GM20000 (cell line): ENCODE measurements at places on chromosomes 1 and 21.

GRCh38 chr1:210310562-210311153 is 18.0 kb upstream of the HHAT start:
- DNase-seq = no peak

GRCh38 chr1:26323382-26323781 is 5.6 kb downstream of the CD52 start:
- no peak for DNase-seq

- no peak for DNase-seq
Observed at GRCh38 chr1:201460814-201461644, 8.0 kb downstream of the PHLDA3 start.

DNA sequence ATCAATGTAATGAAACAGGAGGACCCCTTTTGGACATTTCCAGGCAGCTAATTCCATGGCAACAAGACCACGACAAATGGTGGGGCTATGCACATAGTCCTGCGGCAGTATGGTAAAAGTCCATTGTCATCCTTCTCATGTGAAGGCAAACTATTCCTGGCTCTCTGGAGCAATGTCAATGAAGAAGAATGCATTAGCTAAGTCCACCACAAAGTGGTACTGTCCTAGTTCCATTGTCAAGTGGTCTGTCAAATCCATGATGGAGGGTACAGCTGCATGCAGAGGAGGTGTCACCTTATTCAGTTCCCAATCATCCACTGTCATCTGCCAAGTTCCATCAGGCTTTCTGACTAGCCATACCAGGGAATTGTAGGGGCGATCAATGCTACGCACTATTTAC is 110.1 kb downstream of the GDAP2 start:
- DNase-seq = no peak

DNA sequence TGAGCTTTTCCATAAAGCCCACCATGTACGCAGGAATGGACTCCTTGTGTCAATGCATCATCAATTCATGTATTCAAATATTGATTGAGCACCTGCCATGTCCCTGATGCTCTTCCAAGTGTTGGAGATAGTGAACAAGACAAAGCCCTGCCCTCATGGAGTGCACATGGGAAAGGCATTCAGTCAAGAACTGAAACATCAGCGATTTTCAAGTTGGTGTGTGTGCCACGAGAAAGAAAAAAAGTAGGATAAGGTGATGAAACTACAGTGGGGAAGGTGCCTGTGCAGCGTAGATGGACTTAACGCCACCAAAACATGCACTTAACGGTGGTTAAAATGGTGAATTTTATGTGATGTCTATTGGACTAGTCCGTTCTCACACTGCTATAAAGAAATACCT is 432.7 kb upstream of the VAMP3 start:
- DNase-seq = no peak

DNA sequence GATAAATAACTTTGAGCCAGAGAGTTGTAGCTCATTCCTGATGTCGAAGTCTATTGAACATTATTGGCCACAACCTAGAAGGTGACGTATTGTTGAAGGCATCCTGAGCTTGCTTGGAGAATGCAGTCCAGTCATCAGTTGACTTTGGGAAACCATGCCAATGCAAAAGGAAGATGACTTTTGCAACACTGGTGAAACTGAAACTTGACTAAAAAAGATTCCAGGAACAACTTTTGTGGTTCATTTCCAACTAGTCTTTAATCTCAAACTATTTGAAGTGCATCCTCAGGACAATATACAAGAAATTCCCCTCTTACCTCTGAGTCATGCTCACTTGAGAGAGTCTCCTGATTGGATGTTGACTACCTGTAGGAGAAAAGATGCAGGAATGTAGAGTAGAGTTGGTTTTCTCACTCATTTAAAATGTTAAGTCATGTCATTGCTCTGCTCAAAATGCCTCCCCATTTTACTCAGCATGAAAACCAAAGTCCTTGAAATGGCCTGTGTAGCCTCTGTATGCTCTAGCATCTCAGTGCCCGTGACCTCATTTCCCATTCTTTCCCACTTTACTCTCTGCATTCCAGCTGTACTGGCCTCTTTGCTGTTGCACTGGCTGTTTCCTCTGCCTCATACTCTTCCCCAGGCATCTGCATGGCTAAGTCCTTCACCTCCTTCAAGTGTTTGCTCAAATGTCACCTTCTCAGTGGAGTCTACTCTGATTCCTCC is 24.4 kb upstream of the LEPR start:
- no peak for DNase-seq

- DNase-seq = no peak
Observed at GRCh38 chr21:43190544-43190943, 21.7 kb downstream of the CRYAA start.

DNA sequence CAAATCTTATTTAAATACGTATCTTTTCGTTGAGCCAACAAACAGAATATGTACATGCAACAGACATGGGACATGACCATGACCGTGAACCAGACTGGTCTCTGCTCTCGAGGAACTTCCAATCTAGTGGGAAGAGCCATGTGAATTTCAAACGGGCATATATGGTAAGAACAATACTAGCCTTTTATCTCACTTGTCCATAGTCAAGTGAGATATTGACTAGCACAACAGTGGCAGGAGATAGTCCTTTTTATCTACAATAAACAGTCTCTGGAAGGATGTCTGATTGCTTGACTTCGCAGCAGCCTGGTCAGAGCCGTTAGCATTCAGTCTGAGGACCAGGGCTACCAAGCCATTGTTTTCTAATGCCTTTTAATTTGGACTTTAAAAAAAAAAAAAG is 12.6 kb upstream of the PLA2G2C start:
- DNase-seq = no peak

DNA sequence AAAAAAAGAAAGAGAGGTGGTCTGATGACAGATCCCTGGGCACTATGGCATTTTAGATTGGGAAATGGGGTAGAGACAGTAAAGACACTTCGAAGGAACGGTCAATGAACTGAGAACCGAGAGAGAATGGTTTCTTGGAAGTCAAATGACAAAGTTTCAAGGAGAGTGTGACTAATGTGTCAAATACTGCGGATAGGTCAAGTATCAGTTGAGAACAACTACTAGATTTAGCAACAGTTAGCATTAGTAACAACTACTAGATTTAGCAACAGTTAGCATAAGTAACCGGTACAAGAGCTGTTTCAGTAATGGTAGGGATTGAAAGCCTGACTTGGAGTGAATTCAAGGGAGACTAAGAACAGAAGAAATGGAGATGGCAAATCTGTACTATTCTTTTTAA is 35.0 kb downstream of the UROD start:
- DNase-seq = no peak

DNA sequence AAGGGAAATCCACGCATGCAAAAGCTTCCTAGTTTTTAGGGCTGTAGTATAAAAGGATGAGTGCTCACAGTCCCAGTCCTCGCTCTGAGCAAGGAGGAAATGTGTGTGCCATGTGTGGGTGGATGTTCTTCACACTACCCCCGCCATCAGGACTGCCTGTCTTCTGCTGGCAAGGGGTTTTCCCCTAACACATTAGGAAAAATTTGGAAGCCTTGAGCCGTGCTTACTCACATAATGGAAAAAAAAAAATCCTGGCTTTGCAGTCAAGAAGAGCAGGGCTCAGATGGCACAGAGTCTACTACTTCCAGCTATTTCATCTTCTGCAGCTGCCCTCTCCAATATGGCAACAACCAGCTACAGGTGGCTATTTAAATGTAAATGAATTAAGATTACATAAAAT is 363.1 kb downstream of the PLPP3 start:
- DNase-seq = no peak

DNA sequence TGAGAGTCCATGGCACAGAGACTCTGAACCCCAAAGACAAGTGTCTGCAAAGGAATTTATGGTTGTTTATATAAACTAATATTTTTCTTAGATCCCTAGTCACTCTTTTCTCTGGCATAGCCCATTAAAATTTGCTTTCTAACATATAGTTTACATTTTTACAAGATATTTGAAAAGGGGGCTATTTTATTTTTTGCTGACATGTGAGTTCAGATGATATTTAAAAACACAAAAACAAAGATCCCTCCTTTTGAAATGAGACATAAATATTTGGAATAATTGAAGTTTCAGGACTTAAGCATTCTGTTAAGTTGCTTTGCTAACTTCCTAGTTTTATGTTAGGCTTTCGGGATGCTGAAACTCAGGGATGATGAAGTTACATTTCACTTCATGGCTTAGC is 86.1 kb downstream of the CDC14A start:
- DNase-seq = no peak

GRCh38 chr1:33460947-33461629 is 11.4 kb upstream of the ZSCAN20 start:
- DNase-seq = peak; percentile 68

DNA sequence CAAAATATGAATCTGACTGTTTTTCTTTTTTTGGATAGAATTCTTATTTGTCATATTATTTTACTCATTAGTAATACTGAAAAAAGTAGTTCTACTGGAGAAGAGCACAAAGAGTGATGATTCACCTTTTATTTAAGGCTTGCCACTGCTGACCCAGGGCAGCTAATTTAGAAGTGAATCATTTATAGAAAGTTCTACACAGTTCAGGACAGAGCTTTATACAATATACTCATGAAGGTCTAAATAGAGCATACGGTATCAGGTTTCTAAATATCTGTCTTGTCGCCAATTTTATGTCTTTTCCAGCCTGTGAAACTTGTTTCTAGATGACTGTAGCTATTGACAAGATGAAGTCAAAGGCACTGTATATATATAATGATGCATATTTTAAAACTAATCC is 25.0 kb downstream of the GIPC2 start:
- no peak for DNase-seq

DNA sequence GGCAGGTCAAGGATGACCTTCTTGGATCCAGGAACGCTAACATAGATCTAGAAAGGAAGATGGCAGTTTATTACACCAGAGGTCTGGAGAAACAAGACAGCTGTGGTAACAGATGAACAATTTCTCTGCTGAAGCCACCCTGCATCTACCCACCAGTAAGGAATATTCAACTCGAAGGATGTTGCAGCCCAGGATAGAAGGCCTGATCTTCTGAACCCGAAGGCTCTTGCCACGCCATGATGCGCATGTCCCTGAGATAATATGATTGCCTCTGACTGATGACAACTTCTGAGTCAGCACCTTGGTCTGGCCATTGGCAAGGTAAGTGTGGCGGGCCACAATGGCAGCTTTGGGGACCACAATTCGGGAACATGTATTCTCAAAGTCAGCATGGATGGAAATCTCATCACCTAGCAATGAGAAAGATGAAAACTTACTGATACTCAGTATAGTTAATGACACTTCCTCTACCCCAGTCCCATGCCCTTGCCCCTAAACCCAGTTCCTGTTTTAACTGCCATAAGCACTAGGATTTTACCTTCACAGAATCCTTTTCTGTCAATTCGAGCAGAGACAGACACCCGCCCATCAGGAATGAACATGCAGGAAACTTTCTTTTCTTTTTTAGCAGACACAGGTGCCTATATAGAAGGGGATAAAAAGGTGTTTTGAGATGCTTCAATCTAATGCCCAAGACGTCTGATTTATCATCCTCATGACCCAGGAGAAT is 1.8 kb downstream of the TXNIP start:
- no peak for DNase-seq

- DNase-seq = no peak
Observed at GRCh38 chr1:220887202-220887519, 7.9 kb downstream of the HLX start.

GRCh38 chr1:65704318-65704717 is 88.4 kb upstream of the PDE4B start:
- no peak for DNase-seq

- no peak for DNase-seq
Observed at GRCh38 chr1:240658312-240658960, 46.5 kb upstream of the GREM2 start.

GRCh38 chr1:167474191-167474641 is 44.1 kb downstream of the CD247 start:
- no peak for DNase-seq

GRCh38 chr1:39076799-39077148 is 50.6 kb downstream of the NDUFS5 start:
- no peak for DNase-seq

GRCh38 chr1:213657879-213658278 is 329.9 kb upstream of the PROX1 start:
- no peak for DNase-seq

DNA sequence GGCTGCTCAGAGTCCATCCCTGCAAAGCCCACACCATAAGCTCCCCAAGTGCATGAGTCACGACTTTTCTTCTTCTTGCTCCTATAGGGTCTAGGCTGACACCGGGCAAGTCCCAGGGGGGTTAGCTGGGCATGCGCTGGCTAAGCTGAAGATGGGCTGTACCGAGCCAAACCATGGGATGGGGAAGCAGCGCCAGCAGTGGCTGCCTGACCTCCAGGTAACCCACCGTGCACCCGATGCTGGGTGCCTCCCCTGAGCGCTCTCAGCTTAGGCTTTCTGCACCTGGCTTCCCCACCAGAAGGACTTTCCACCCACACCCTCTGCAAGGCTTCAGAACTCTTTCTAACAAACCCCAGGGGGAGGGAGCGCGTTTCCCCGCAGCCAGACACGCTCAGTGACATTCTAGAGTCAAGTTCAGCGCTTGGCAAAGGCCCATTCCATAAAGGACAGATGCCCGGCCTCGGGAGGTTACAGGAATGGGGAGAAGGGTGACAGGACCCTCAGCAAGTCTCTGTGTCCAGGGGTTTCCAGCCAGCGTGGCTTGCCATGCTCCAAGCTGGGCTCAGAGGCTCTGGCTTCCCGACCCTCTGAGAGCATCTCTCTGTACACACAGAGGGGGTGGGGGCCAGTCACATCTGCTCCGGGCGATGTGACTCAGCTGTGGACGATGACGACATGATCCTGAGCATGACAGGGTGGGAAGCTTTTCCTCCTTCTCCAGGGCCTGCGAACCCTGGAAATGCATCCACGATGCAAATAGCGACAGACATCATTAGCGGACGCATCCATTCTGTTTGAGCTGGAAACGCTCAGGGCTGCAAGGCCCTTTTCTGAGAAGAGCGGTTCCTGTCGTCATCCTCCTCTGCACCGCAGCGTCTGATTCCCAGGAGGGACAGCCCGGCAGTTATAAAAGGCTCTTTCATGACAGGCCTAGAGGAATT is 107.8 kb downstream of the SIK1 start:
- DNase-seq = peak; percentile 53

DNA sequence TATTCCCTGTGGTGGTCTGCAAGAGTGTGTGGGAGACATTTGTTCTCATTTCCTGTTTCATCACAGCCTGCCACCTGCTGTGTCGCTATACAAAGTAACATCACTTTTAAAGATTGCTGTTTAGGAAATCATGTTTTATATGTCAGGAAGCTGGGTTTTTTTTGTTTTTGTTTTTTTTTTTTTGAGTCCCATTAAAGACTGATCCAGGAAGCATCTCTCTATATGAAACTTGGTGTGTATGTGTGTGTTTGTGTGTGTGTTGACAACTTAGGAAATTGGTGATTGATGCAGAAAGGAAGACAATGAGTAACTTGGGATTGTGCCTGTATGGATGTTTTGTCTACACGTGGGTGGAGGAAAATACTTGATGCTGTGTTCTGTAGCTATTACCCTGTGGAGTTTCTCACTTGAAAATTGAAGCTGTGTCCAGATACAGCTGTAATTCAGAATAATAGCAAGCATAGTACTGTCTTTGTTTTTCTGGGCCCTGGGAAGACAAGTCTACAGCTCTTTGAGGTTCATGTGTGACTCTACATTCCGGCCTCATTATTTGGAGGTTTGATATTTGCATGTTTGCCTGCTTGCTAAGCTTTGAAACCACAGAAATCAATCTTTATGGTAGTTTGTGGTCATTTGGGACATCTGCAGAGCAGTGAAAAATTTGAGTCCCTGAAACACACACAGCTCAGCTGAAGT is 47.9 kb downstream of the LAMC1 start:
- peak; percentile 68 for DNase-seq
